ENCODE measurements at places on chromosomes 6 and 20.

GRCh38 chr6:73285674-73286283 lies 22.8 kb upstream of the KHDC1 start:
- DNase-seq, result no peak

GRCh38 chr6:128767150-128767549 lies 115.8 kb upstream of the LAMA2 start:
- no peak for DNase-seq

DNA sequence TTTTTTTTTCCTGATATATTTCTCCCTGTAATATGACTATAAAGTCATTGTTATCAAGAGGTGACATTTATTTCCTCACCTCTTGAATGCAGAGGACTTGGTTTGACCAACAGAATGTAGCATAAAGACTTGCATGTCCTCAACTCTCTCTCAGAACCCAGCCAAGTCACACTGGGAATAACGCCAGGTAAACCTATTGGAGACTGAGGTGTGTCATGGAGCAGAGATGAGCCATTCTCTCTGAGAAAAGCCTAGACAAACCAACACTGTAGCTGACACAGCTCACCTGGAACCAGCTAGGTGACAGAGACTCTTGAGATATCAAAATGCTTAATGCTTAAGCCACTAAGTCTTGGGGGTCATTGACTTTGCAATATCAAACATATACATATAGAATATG lies 533.6 kb downstream of the HAO1 start:
- no peak for DNase-seq

GRCh38 chr6:33183071-33183683 lies 9.1 kb downstream of the COL11A2 start:
- no peak for DNase-seq

DNA sequence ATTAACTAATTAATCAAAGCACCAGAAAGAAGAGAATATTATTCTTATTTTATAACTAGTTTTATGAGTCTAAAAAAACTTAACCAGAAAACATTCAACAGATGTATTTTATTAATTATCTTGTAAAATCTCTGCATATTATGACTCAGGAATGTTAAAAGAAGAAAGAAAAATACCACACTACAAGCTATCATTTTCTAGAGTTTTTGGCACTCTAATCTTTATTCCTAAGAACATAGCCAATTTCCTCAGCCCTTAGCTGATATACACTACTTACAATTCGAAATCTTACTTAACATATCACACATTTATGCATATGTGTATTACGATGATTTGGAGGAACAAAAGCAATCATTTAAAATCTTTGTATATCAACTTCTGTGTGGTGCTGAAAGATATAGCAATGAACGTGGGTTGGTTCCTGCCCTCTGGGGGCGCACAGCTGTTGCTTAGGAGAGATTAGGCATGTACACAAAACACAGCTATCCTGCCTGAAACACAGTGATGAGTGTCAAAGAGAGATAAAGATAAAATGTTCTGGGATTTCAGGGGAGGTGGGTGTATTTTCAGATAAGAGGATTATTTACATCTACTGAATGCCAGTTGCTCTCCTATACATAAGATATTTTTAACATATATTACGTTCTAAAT lies 404.5 kb downstream of the SYNE1 start:
- DNase-seq, result no peak

DNA sequence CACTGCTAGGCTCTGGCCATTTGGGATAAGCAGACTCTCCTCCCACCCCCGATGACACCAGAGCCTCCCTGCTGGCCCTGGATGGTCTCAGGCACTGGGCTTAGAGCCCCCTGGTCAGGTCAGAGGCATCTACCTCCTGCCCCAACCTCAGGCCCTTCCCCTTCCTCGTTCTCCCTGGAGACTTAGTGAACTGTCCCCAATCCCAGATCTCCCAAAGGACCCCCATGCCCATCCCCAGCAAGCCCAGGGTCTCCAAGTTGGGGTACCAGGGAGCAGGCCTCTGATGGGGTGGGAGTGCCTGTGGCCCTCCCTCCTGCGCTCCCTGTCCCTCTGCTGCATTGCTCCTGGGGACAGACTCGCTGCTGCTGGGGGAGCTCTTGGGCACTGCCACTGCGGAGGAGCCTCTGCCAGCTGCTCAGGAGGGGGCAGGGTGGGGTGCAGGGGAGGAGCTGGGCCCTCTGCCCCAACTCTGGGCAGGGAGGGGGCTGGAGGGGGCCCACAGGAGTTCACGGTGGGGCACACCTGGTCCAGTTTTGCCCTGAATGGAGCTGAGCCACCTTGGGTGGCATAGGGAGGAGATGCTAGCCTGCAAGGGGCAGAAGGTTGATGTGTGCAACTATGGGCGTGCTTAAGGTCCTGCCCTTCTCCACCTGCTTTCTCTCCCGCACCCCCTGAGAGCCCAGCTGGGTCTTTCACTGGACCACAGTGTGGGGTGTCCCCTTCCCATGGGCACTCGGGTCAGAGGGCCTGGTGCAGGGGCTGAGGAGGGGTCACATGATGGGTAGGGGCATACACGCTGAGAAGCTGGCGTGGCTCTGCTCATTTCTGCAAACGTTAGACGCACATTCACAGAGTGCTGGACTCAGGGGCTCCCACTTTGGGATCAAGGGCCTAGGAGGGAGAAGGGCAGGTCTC lies 40.4 kb downstream of the SPDEF start:
- DNase-seq, result no peak

DNA sequence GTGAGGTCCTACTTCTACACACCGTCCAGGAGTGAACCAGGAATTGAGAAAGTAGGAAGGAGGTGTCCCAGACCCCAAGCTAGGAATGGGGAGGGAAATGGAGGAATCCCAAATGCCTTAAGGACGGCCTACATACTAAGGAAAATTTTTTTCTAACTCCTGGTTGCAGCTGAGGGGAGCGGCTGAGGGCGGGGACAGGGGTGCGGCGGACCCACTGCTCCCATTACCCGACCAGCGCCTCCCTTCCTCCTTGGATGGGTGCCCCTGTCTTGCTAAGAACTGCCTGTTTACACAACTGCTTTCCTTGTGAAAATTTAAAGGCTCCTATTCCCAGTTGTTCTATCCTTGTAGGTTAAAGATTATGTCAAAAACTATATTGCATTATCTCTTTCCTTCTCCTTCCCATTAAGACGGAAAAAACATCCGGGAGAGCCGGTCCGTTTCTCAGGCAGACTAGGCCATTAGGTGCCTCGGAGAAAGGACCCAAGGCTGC lies 699 bp upstream of the HSPA1B start:
- DNase-seq, result peak; percentile 47

- DNase-seq, result no peak
Measured at GRCh38 chr6:56026455-56027180, 151.2 kb upstream of the BMP5 start.

GRCh38 chr6:161152907-161153662 lies 120.8 kb downstream of the AGPAT4 start:
- DNase-seq, result no peak

GRCh38 chr6:116352515-116353471 lies 18.0 kb upstream of the DSE start:
- DNase-seq, result peak; percentile 53

DNA sequence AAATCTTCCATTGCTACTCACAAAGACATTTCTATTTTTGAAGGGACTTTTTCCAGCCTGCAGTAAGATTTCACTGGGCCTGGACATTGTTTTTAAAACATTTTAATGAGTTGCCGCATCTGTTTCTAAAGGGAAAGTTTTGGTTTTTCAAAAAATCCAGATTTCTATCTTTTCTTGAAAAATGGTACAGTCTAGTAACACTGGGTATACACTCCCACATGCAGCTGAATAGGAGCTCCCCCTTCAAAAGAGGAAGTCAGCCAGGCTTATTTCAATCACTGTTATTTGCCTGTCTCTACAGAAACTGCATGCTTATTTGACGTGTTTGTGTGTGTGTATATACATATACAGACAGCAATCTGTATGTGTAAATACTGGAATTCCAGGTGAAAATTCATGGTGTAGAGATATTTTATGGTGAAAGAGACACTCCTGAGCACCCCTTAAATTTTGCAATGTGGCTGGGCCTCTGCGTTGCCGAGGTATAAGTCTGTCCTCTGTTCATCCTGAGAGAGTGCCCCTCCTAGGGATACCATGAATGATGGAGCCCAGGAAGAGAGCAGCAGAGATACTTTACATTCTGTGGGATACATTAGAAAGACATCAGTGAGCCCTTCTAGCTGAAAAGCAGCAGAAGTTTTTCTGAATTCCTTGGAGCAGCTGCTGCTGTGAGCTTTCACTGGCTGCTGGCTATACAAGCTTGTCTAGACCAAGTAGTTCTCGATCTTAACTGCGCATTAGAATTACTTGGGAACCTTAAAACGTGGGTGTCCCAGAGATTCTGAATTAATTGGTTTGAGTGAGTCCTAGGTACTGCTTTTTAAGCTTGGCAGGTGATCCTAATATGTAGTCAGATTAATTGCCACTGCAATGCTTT lies 12.0 kb upstream of the ABRACL start:
- DNase-seq, result no peak

DNA sequence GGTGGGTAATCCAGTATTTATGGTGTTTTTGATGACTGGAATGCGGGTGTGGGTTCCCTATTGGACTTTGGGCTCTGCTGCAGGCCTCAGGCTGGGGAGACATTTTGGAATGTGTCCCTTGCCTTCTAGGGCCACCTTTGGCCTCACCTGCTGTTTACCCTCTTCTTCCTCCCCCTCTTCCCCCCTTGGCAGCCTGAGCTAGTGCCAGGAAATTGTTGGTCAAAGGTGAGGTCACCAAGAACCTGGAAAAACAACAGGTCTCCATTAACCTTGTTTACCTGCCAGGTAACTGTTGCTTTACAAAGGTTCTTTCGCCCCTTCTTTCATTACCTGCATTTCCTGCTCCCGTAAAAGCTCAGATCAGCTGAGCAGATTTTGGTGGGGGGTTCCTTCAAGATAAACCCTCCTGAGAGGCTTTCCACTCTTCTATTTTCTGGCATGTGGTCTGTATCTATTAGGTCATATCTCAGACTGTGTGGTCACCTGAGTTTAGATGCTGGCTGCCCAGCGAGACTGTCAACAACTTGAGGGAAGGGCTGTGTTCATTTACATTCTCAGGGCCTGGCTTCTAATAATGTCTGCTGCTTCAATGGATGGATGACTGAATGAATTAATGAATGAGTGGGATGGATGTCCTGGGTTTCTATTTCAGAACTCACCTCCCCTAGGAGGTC lies 34.7 kb downstream of the VEGFA start:
- DNase-seq, result no peak

DNA sequence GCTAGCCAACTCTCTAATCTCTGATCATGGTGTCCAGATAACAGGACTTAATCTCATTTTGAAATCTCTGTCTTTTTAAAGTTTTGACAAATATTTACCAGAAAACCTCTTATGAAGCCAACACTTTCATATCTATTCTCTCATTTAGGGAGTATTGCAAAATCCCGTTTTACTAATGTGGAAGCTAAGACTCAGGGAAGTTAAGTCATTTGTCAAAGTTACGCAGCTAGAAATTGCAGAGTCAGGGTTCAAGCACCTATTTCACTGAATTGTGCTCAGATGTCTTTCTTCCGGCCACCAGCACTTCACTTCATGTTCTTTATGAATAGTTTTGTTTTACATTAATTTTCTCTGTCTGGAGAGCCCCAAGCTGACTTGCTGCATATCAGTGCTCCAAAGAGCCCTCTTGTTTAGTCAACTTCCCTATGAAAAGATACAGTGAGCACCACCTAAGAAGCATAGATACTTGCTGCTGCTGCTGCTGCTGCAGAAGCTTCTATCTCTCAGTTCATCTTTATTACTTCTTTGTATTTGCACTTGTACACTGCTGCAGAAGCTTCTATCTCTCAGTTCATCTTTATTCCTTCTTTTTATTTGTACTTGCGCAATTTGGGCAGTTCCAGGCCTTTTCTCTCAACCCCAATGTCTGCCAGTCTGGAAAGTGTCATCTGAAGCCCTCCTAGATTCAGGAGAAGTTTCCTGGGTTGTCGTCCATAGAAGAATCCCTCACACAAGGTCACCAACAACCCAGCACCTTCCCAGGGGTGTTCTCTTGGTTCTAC lies 329.7 kb downstream of the MAFB start:
- no peak for DNase-seq

- no peak for DNase-seq
Measured at GRCh38 chr6:84332139-84333034, 104.9 kb upstream of the CEP162 start.

DNA sequence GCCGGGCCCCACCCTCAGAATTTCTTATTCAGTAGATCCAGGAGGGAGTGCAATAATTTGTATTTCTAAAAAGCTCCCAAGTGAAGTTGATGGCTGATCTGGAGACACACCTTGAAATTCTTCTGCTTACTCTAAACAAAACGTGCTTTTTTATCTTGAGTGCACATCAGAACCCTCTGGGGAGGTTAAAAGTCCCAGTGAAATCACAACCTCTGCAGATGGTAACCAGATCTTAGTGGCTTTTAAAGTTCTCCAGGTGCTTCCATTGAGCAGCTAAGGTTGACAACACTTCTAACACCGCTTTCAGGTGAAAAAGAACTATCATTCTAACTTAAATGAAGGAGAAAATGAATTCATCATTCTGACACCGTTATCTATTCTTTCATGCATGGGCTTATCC lies 45.6 kb upstream of the ESR1 start:
- no peak for DNase-seq

DNA sequence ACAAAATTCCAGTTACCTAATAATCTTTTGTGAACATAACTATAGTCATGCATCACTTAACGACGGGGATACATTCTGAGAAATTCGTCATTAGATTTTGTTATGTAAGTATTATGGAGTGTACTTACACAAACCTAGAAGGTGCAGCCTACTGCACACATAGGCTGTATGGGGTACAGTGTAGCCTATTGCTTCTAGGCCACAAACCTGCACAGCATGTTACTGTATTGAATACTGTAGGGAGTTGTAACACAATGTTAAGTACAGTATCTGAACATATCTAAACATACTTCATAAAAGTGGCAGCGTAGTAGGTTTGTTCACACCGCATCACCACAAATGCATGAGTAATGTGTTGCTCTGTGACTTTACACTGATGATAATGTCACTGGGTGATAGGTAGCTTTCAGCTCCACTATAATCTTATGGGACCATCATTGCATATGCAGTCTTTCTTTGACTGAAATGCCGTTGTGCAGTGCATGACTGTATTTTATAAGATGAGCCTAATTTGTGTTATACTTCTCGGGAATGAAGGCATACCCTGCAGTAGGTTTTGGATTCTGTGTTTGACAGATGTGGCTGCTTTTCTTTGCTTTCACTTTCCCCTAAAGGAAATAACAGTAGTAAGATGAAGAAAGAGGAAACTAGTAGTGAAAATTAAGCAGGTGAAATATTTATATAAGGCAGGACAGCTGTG lies 365.6 kb downstream of the FARS2 start:
- no peak for DNase-seq

GRCh38 chr6:36858407-36858981 lies 16.1 kb downstream of the PPIL1 start:
- no peak for DNase-seq

GRCh38 chr6:91276315-91276714 lies 689.4 kb upstream of the MAP3K7 start:
- DNase-seq, result no peak

GRCh38 chr6:70954750-70955149 lies 2.1 kb downstream of the B3GAT2 start:
- DNase-seq, result no peak

DNA sequence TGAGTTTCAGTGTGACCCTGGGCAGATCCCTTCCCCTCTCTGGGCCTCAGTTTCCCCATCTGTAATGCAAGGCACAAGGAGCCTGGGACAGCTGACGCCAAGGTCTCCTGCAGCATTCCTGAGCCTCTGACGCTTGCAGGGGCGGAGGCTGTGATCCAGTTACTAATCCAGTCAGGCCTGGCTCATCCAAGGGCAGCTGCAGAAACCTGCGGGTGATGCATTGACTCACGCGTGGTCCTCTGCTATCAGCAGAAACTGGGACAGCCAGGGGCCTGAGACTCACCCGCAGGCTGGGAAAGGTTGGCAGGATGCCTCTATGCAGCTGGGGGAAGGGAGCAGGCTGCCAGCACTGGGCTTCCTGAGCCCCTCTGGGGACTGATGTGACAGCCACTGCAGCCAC lies 65.0 kb upstream of the SIRPA start:
- peak; percentile 93 for DNase-seq

All from skeletal muscle cell (primary cell).